ENCODE measurements at places on chromosomes 6 and 20.

- no peak for DNase-seq
These were observed 253.0 kb downstream of the RFPL4B start for GRCh38 chr6:112600168-112600567.

DNA sequence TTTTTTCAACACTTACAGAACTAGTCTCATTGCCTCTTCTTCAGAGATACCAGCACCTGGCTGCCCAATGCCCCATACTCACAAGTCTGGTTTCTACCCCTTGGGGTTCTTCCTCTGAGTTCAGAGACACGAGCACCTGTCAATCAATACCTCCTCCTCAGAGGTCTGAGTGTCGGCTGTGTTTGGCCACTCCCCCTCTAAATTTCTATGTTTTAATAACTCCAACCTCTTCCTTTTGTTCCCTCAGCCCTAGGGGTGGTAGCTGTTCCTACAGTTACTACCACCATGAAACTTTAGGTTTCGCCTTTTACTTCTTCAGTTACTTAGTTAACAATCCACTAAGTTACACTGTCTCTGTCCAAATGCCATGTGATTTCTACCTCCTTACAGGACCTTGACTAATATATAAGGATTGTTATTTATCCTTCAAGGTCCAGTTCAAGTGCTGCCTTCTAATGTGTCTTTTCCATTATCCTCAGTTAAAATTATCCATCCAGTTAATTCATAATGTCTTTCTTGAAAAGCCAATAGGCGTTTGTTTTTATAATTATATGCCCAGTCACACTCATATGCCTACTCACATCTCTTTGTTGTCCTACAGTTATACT lies 14.6 kb upstream of the PHF20 start:
- no peak for DNase-seq

DNA sequence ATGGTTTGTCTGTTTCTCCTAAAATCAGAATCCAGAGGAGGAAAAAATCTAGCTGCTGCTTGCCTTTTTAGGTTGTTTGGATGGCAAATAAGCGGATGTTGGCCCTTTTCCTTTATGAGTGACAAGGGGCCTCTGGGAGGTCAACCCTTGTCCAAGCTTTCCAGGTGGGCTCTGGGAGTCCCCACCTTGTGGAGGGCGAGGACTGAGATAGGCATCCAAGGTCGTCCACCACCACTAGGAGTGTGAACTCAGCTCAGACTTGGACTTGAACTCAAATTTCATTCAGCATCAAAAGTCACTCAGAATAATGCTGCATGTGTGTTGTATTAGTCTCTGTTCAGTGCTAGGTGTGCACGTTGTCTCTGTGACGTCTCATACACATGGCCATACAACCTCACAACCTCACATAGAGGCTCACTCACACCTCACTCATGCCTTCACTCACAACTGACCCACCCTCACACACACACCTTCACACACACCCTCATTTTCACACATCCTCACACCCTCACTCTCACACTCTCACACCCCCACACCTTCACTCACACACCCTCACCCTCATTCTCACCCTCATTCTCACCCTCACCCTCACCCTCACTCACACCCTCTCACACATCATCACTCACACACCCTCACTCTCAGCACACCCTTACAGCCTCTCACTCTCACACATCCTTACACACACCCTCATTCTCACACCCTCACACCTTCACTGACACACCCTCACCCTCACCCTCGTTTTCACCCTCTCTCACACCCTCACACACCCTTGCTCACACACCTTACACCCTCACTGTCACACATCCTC lies 18.0 kb downstream of the DYNLT1 start:
- no peak for DNase-seq

DNA sequence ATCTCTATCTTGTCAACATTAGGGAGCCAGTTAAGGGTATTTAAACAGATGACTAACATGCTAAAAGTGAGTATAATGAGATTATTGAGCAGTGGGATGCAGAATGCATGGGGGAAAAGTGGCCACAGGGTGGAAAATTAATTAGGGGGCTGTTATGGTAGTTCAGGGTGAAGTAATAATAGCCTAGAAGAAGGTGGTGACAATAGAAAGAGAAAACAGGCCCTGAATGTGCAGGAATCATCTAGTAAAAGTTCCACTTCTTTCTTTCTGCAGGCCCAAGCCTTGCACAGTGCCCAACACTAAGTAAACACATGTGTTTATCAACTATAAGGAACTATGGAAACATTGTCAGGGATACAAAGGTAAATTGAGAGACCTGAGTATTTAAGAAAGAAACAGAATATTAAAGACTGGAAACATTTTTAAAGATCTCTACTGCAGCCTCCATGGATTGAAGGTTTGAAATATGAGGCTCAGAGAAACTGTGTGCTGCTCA lies 7.1 kb upstream of the MYB start:
- DNase-seq, result no peak

- no peak for DNase-seq
These were observed 56.9 kb downstream of the RAMACL start for GRCh38 chr6:166529586-166529985.

- no peak for DNase-seq
These were observed at the start of gene VNN1 for GRCh38 chr6:132713352-132714134. Gene VNN1, minus strand, starts transcription at chr6:132714055. Its CDS starts 20 bp downstream, at chr6:132714035.

- DNase-seq, result no peak
These were observed 59.8 kb upstream of the HSF2 start for GRCh38 chr6:122339661-122340060.

GRCh38 chr6:15430931-15431405 lies 185.1 kb downstream of the JARID2 start:
- no peak for DNase-seq

DNA sequence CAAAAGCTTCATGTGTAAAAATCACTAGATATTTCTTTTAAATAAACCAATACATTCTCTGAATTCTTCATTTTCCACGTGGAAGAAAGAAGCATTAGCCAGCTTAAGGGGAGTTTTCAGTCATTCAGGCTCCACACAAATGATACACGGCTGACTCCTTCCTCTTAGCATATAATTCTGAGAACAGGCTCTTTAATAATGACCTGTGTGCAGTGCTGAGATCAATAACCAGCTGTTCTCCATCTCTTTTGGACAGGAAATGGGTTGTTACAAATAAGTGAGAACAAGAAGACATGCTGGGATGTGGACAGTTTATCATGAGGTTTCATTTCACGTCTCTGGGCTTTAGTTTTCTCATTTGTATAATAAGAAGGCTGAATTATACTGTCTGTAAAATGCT lies 146.9 kb upstream of the C6orf118 start:
- peak; percentile 16 for DNase-seq

- no peak for DNase-seq
These were observed 55.2 kb upstream of the RREB1 start for GRCh38 chr6:7052443-7053011.

- no peak for DNase-seq
These were observed 1.2 kb downstream of the TCFL5 start for GRCh38 chr20:62860391-62860923.

DNA sequence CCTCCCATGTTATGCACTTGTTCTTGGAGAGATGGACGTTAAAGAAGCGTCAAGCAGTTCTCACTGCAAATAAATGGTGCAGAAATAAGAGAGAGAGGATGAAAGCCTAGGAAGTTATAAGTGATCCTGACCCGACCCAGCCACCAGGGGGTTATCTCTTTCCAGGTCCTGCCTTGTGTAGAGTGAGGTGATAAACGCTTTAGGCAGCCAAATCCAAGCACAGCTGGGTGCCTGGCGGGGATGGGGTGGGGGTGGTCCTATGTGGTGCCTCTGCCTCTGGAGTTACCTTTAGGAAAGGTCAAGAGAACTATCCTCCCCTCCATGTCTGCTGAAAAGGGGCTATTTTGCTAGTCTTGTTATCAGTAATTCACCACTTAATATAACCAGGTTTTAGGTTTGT lies 9.2 kb upstream of the TFAP2A start:
- no peak for DNase-seq

GRCh38 chr6:2935566-2936291 lies 32.6 kb upstream of the SERPINB9 start:
- no peak for DNase-seq

- no peak for DNase-seq
These were observed 174.7 kb downstream of the FOXC1 start for GRCh38 chr6:1784422-1784884.

DNA sequence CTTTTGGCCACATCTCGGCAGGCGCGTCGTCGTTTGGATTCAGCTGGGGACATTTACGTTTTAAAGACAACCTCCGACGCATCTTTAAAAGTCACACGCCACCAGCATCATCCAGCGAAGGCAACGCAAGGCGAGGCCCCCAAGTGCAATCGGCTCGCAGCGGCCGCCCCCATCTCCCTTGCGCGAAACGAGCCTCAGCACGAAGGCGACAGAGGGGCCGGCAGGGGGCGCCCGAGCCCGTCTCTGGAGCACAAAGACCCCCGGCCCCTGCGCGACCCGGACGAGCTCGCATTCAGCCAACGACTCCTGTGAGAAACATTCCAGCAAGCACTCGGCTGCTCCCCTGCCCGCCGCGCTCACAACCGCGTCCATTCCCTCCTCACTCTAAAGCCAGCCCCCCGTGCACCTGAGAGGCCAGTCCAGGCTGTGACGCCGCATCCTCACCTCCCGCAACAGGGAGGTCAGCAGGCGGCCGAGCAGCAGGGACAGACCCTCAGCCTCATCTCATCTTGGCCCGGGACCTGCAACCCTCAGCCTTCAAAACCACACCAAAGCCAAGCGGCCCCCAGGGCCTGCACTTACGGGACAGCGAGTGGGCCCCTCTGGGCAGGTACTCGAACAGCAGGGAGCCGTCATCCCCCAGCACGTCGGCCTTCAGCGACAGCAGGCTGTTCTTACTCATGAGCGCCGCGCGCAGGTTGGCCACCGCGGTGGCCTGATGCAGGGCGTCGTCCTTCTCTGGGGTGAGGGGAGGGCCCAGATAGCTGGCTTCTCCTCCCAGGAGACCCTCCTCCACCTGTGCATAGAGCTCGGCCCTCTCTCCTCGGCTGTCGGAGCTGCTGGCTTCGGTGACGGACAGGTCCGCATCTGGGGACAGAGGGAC lies 35.8 kb downstream of the SLC2A4RG start:
- DNase-seq, result no peak

GRCh38 chr20:9114709-9115108 lies 45.8 kb downstream of the PLCB4 start:
- DNase-seq, result no peak

DNA sequence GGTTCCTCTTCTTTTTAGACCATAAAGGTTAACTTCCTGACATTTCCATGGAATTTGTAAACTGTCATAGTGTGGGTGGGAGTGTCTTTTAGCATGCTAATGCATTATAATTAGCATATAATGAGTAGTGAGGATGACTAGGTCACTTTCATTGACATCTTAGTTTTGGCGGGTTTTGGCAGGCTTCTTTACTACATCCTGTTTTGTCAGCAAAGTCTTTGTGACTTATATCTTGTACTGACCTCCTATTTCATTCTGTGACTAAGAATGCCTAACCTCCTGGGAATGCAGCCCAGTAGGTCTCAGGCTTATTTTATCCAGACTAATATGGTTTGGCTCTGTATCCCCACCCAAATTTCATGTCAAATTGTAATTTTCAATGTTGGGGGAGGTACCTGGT lies 149.6 kb upstream of the SYNCRIP start:
- DNase-seq, result no peak

DNA sequence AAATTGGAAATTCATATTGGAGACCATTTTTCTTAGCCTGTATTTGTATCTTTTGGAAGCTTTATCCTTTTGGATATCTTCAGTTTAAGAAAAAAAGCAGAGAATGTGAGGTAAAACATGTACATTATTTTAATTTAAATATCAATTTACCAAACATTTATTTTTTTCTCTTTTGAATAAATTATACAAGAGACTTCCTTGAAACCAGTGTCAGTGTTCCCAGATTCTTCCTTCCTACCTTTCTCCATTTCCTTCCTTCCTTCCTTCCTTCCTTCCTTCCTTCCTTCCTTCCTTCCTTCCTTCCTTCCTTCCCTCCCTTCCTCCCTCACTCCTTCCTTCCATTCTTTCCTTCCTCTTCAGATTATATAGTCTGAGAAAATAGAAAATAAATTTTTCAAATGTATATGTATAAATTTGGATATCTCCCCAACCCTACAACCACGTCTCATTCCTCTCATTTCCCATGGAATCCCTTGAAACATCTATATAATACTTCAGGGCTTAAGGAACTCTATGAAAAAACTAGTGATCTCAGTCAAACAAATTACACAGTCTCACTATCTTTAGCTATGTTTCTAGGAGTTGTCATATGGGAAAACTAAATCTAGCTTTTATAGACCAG lies 528.4 kb downstream of the GRIK2 start:
- no peak for DNase-seq

Data from NCI-H1092 (cell line).